Mucosa of gallbladder (tissue), 1 donor: ENCODE measurements at places on chromosomes 13 and 19. TPM values are rescaled to one million over a fixed set of nuclear protein-coding genes. Genes with fewer than 3 reads are reported as not detected.
A peak's percentile ranks its signal among the peaks of the same experiment; 100 is the strongest.

Gene RNF17
- not detected for total RNA-seq

Gene PRR19
- 0.75 TPM for total RNA-seq

Gene MAST1
- 0.83 TPM for total RNA-seq

Gene TNFSF13B
- total RNA-seq: 7.2 TPM

DNA sequence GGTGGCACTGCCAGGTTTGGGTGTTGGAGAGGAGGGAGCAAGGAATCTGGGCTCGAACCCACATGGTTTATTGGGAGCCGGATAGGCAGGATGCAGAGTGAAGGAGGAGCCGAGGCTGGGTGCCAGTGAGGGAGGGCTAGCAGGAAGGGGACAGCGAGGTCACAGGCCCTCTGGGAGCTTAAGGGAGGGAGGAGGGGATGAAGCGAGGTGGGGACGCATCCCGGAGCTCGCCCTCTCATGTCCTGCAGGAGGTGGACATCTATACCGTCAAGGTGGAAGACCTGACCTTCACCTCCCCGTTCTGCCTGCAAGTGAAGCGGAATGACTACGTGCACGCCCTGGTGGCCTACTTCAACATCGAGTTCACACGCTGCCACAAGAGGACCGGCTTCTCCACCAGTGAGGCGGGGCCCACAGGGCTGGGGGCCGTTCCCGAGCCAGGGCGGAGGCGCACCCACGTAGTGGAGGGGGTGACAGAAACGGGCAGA lies 3.5 kb upstream of the ADM5 start:
- no peak for DNase-seq

- no peak for DNase-seq
Measured at GRCh38 chr13:46948338-46948737, 51.5 kb upstream of the HTR2A start.

GRCh38 chr13:25295701-25296100 lies 5.7 kb upstream of the NUP58 start:
- DNase-seq: no peak

GRCh38 chr19:38514812-38515633 lies 81.5 kb downstream of the RYR1 start:
- peak; percentile 61 for DNase-seq
